Stimulated activated naive CD4-positive, alpha-beta T cell treated with Interleukin-2 at 50 U/mL for 16 hours (primary cell): ENCODE measurements at places on chromosomes 5 and 9.
A peak's percentile ranks its signal among the peaks of the same experiment; 100 is the strongest.

DNA sequence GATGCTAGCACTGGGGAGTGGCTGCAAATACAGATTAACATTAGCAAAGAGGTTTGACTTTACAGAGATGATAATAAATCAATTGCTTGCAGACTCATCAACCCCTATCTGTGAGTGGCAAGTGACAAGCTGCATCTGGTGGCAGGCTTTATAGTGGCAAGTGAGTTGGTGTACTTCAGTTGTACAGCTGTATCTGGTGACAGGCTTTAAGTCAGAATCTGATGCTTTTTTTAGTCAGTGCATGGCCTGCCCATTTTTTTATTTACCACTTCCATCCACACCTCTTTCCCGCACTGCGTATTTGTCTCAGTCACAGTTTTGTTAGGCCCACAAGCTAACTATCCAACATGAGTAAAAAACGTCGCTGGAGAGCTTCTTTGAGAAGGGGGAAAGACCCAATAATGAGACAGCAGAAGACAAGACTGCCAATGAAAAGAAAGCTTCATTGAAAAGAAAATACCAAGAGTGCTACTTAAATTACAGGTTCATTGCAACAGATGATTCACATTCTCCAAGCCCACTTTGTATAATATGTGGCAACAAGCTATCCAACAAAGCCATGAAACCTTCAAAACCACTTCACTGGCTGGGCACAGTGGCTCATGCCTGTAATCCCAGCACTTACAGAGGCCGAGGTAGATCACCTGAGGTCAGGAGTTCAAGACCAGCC lies 23.1 kb downstream of the ANP32B start:
- DNase-seq: no peak

DNA sequence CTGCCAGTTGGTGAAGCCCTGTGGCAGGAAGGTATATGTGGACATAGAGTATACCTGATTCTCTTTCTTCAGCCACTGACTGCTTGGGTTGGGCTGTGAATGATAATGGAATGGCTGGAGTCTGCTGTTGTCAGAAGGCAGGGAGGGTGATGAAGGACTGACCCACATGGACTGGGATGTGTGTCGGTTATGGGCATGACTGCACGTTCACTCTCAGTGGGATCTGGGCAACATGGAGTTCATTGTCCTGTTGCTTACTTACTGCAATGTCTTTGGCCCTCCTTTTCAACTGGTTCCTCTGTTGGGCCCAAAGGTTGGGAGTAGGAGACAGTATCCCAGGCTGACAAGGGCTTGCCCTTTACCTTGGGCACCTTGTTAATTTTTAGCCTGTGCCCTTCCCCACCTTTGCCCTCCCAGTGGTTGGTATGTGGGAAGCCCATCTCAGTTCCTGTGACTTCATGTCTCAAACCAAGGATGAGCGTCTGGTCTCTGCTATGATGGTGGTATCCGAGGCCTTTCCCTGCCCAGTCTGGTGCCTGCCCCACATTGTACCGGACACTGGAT lies 34.6 kb downstream of the FAXDC2 start:
- no peak for DNase-seq

DNA sequence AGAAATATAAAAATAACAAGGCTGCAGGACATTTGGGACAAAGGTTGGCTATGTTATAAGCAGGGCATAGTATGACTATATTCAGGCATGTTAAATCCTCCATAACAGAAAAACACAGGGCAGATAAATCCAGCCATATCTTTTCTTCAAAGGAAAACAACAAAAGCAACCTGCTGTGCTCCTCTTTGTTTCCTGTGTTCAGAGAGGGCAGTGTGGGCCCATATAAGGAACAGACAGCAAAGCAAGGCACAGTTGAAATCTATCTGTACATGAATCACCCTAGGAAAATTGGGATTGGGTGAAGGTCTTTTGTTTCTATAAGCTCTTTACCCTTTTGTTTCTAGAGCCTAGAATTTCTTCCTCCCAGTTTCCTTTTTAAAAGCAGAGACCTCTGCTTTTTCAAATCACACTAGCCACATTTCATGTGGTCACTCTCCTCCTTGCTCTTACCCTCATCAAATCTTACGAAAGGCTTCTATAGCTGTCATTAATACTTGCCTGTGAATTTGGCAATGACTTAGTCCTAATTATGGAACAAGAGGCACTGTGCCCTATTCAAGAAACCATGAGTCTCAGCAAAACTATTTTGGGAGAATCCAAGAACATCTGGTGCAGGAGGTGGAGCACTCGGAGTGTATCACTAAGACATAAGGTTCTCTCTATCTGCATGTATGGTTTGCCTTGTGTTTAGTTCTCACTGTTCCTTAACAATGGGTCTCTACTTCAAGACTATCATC lies 1.8 kb downstream of the GZMA start:
- DNase-seq: no peak

DNA sequence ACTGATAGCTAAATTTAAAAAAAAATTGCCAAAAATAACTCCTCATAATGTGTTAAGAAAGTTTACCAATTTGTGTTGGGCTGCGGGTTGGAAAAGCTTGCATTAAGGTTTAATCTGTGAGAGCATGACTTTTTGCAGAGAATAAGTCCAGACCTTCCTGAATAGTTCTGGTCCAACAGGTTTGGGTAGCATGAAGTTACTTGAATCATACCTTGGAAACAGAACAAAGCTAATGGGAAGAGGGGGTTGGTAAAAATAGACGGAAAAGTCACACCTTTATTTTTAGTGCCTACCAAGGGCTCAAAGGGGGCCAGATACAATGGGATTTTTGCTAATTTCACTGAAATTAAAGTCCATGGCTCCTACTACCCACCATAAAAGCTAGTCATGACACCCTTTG lies 17.1 kb upstream of the MATR3 start:
- no peak for DNase-seq

DNA sequence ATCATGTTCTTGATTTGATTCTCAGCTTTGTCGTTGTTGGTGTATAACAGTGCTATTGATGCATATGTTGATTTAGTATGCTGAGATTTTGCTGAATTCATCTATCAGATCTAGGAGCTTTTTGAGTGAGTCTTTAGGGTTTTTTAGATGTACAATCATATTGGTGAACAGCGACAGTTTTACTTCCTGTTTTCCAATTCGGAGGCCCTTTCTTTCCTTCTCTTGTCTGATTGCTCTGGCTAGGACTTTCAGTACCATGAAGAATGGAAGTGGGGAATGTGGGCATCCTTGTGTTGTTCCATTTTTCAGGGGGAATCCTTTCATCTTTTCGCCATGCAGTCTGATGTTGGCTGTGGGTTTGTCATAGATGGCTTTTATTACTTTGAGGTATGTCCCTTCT lies 100.4 kb downstream of the SGCD start:
- DNase-seq: no peak

GRCh38 chr5:50583621-50584020 lies 82.8 kb upstream of the PARP8 start:
- DNase-seq: no peak

GRCh38 chr5:135952683-135953082 lies 2.1 kb downstream of the LECT2 start:
- no peak for DNase-seq

DNA sequence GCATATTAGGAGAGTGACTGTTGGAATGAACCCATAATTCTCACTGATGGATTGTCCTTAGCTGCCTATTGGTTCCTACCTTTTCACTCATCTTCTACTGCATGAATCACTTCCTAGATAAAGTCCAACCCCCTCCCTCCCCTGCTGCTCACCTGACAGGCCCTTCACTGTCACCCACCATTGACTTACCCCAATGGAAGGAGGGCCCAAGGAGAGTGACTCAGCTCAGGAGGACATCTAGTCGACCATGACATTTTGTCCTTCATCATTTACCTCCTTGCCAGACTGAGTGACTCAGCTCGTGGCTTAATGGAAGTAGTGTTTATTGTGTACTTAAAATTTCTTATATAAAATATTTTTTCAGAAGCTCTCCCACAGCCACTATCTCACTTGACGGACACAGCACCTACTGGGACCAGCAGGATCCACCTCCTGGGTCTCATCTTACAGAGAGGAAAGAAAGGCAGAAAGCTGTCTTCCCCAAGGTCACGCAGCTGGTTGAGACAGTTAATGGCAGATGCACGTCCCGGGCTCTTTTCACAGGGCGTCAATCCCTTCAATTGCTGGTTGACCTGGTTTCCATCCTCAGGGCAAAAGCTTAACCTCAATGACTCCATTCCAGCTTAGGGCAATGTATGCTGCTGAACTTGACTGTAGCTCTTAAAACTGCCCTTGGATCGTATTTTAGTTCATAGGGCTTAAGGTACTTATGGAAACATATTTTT lies 142.3 kb downstream of the MARCHF11 start:
- DNase-seq: no peak

DNA sequence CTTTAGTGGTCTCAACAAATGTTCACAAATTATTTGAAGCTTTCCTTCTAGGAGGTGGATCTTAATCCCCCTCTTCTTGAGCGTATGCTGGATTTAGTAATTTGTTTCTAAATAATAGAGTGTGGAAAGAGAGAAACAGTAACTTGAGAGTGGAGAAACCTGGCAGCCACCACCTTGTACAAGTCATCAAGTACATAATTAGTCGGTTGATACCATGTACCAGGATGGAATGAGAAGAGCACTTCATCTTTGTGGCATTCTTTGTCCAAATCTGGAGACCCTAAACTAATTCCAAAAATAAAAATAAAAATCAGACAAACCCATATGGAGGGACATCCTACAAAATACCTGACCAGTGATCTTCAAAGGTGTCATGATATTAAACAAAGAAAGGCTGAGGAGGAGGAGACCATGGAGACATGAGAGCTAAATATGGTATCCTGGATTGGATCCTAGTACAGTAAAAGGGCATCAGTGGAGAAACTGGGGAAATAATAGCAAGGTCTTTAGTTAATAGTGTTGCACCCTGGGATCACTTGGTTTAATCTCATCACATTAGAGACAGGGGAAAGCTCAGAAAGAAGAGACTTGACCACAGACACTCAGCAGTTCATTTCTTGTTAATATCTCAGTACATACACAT lies 147.9 kb downstream of the ASTN2 start:
- no peak for DNase-seq

DNA sequence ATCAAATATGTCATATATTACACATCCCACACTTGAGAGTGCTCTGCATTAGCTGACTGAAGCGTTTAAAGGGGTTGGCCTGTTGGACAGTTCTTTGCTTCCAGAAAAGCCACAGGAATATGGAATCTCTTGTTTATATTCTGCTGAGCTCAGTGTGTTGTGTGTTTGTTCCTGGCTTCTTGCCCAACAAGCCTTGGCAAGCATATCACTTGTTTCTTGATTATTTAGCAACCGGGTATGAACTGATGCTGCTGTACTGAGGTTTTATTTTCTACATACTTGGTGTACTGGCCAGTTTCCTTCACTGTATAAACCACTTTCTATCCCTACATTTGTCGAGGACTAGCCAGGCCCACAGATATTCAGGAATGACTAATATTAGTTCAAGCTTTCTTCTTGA lies 378.9 kb downstream of the KCTD16 start:
- no peak for DNase-seq

DNA sequence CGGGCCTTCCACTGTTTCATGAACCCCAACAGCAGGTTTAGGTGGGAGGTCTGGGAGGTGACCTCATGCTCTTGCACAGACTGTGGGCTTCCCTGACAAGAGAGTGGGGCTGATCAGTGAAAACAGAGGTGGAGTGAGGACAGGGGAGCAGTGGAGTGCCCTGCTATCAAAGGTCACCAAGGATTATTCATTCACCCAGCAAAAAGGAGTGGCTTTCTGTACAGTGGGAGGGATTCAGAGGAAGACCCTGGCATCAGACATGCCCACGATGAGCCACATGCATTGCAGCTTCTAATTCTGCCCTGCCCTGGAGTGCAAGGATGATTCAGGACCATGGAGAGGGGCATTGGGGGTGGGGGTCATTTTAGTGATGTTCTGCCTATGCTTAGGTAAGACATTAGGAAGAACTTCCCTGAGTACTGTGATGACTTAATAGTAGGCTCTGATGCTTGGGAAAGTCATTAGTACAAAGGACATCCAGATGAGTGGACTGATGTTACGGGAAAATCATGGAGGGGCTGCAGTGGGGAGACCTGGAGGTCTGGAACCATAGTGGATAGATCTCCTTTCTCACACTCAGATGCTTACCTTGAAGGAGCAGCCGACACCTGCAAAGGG lies 12.8 kb downstream of the TRAF1 start:
- peak; percentile 29 for DNase-seq

GRCh38 chr5:158530115-158530514 lies 569.6 kb downstream of the EBF1 start:
- no peak for DNase-seq

GRCh38 chr9:79257228-79257781 lies 314.5 kb upstream of the TLE4 start:
- no peak for DNase-seq

GRCh38 chr5:122844136-122844909 lies 1.1 kb upstream of the SNX24 start:
- DNase-seq: no peak

GRCh38 chr9:82606492-82607382 lies 456.2 kb downstream of the RASEF start:
- no peak for DNase-seq

GRCh38 chr5:53027913-53028312 lies 38.8 kb downstream of the ITGA2 start:
- DNase-seq: no peak

DNA sequence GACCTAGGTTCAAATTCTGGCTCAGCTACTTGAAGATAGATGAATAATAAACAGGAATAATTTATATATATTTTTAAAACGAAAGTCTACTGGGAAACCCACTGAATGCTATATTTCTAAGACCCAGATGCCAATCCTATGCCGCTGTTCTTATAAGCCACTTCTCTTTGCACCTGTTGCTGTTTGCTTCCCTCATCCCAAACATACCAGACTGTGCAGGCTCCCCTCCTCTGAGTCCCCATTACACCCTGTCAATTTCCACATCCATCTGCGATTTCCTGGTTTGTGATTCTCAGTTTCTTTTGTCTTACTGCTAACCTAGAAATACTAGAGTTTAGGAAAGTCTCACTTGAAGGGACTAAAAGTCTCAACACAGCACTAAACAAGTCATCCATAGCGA lies 92.8 kb upstream of the CAST start:
- no peak for DNase-seq

DNA sequence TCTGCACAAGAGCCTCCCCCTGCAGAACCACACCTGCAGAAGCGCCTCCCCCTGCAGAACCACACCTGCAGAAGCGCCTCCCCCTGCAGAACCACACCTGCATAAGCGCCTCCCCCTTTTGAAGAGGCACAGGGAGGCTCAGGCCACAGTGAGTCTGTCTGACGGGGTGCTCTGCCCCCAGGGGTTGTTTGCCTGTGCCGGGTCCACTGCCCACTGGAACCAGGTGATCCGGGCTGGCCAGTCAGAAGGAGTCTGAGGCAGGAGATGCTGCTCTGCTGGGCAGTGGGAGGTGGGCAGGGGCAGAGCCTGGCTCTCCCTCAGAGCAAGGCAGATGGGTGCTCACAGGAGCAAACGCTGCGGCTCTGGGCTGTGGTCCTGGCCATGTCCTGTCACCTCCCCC lies 60.8 kb upstream of the RNU6ATAC start:
- DNase-seq: no peak

- no peak for DNase-seq
Measured at GRCh38 chr9:81474792-81475191, 214.6 kb downstream of the TLE1 start.

- no peak for DNase-seq
Measured at GRCh38 chr5:60077292-60077691, 183.8 kb upstream of the PDE4D start.
